GM23248 (cell line): ENCODE measurements at places on chromosomes 7 and 10. TPM values are rescaled to one million over a fixed set of nuclear protein-coding genes. Genes with fewer than 3 reads are reported as not detected.

The NEUROG3 gene
- not detected in 2 replicates for total RNA-seq

The CNNM1 gene
- total RNA-seq: 1.6 and 2.1 TPM in 2 replicates

The ANKRD7 gene
- total RNA-seq: 0.25 TPM in 1 of 2 replicates, not detected in the other

GRCh38 chr10:112912410-112912928 lies 37.6 kb upstream of the TCF7L2 start:
- H3K4me3 ChIP-seq: no peak overlapping the region
- DNase-seq: no peak
- H3K36me3 ChIP-seq: no peaks in the 10 kb centered on the region
- H3K27ac ChIP-seq: no peak overlapping the region
- H3K27me3 ChIP-seq: no peaks in the 10 kb centered on the region

DNA sequence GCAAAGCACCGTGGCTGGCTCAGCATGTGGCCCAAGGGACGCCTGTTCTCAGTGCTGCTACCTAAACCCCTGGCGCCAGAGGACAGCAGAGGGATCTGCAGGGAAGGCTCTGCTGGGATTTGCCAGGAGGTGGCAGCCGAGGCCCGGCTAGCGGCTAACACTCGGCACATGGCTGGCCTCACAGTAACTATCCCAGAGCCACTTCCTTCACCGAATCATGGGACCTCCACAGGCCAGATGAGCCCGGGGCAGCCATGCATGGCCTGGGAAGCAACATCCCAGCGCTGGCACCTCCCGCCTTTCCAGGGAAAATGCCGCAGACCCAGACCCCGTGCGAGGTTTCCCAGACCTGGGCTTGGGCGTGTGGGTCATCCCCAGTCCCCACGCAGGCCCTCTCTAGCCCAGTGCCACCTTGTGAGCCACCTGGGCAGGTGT lies 36.4 kb downstream of the DPYSL4 start:
- no peaks in the 10 kb centered on the region for H3K36me3 ChIP-seq
- H3K4me1 ChIP-seq: no peaks in the 10 kb centered on the region

DNA sequence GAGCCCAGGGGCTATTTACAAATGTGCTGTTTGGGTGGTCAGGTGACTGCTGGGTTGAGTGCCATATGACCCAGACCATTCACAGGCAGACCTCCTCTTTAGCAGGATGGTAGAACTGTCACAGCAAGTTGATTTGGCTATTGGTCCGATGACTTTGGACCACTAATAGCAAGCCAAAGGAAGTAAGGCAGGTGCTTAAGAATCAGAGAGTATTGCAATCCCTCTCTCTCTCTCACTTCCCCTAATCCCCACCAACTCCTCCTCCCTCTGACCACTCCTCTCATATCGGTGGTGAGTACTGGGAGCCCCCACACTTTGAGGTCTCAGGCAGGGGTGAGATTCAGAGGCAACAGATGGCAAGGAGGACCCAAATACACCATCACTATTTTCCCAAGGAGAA lies 165.3 kb downstream of the TRIL start:
- no peak for DNase-seq
- H3K4me3 ChIP-seq: no peak overlapping the region
- H3K36me3 ChIP-seq: no peaks in the 10 kb centered on the region
